T-helper 2 cell (primary cell): ENCODE measurements at places on chromosomes 2 and 18.

- DNase-seq: no peak
These were observed at the start of gene APOB for GRCh38 chr2:21043744-21044532. TSS of gene APOB (minus strand) at chr2:21044073. CDS start at chr2:21043945, 128 bp downstream.

DNA sequence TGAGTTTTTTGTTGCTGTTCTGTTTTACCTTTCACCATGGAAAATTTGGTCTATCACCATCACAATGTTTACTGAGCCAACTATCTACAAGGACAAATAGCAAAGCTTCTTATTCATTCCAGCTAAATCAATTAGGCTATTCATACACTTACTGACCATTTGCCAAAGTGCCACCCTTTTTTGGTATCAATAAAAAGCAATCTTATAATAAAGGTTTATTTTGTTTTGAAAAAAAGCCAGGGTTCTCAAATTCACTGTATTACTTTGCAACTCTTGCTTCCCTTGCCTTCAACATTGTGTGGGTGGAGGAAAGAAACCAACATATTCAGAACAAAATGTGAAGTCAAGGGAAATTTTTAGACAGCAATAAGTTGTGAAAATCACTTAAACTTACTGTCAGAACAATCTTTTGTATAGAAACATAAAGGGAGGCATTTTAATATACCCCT, 15.3 kb downstream of the PELI1 start:
- DNase-seq: no peak

- DNase-seq: no peak
These were observed 4.3 kb downstream of the EPHA4 start for GRCh38 chr2:221567809-221568208.

GRCh38 chr18:77052983-77053309, 79.6 kb downstream of the MBP start:
- no peak for DNase-seq

DNA sequence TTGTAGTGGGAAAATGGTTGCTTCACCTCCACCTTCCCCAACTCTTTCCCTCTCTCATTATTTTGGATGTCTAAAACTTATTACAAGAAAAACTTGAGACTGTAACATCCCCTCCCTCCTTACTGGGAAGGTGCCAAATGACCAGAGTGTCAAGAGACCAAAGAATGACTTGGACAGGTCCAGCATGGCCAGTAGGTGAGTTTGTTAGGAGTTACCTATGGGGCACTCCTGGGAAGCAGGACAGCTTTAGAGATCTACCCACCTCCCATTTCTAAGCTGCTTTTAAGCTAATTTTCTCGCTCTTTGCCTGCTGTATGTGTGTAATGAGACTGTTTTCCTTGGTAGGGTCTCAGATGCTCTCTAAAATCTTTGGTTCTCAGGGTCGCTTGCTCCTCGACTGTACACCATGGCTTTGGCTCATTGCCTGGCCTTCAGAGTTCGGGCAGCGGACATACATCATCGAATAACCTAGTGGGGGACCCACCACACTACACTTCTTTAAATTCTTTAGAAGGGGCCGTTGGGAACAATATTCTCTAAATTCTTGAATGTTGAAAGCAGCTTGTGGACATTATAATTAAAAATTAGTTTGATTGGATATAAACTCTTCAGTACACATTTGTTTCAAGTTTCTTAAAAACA, 45.2 kb downstream of the SLC30A6 start:
- DNase-seq: no peak

DNA sequence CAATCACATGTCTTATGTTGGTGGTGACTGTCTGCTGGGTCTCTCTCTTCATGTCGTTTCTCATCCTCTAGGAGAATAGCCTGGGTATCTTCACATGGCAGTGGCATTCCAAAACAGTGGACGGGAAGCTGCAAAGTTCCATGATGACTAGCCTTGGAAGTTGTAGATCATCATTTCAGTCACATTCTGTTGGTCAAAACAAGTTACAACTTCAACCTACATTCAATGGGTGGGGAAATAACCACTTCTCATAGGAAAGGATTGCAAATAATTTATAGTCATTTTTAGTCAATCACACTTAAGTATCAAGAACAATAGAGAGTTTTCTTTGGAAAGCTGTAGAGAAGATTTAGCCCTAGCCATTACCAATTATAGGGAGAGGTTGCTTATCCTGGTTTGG, 395.0 kb upstream of the CDH2 start:
- no peak for DNase-seq

- DNase-seq: no peak
These were observed 535 bp downstream of the ATG4B start for GRCh38 chr2:241637795-241638660.

GRCh38 chr2:222214885-222215284, 83.9 kb downstream of the PAX3 start:
- DNase-seq: no peak

GRCh38 chr2:235390816-235391194, 103.0 kb upstream of the AGAP1 start:
- no peak for DNase-seq

DNA sequence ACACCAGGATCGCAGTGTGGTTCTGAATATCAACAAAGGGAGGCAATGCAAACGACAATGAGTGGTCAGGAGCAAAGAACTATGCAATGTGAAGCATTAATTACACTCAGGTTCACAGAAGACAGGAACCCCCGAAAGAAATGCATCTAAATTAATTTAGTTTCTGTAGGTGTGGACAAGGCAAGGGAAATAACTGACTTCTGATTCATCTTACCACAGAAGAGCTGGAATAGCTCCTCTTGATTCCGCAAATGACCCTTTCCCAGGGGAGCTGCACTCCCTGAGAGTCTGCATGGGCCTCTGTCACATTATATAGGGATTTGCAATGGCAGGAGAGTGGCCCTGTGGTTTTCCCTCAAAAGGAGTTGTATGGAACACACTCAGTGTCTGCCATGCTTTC, 263.9 kb upstream of the APCDD1 start:
- no peak for DNase-seq

DNA sequence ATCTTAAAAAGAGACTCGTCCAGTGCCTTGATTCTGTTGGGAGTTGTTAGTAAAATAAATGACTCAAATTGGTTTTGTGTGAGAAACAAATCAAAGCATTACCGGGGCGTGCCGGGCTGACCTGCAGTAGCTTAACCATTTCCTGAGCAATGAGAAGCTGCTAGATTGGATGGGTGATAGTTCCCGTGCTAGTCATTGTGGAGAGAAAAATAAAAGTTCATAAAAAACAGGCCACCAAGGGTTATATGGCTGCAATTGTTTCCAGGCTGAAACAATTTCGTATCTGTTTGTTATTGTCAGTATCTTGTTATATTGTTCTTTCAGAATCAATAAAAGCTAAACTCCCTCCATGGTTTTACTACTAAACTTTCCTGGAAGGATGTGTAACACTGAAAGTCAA, 314.4 kb downstream of the MTX2 start:
- peak; percentile 19 for DNase-seq

DNA sequence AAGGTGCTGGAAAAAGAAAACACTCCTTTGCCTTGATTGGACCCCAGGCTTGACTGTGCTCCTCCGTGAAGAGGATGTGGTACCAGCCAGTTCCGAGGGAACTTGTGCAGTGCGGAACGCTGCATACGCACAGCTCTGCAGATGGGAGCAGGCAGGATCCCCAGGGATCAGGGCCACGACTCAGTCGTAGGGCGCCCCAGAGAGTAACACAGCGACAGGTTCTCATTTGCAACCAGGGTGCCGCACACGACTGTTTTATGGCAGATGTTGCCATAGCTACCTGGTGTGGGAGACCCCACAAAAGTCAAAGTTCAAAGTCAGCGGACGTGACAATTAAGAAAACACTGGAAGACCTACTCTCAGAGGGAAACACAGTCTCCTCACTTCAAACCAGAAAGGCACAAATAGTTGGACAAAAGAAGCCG, 779 bp downstream of the MALL start:
- DNase-seq: no peak

GRCh38 chr2:72140621-72140960, 7.1 kb downstream of the CYP26B1 start:
- no peak for DNase-seq

DNA sequence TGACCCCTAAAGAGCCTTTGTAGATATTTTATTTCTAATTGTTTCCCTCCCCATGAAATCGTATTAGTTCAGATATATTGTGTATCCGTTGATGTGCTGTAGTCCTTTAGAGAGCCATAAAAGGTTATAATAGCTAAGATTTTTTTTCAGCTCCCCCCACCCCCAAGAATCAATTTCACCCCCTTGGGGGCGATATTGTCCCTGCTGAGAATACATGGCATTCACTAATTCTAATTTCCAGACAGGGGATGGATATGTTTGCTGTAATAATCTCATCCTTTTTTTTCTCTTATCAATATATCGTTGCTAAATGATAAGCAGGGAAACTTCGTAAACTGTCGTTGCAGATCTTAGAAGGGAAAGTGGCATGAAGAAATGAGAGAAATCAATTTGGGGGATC, 530.7 kb downstream of the TMEM182 start:
- DNase-seq: no peak

GRCh38 chr18:77911971-77912605, 662.4 kb downstream of the GALR1 start:
- no peak for DNase-seq

- no peak for DNase-seq
These were observed 4.6 kb downstream of the B3GNT7 start for GRCh38 chr2:231399853-231400680.

DNA sequence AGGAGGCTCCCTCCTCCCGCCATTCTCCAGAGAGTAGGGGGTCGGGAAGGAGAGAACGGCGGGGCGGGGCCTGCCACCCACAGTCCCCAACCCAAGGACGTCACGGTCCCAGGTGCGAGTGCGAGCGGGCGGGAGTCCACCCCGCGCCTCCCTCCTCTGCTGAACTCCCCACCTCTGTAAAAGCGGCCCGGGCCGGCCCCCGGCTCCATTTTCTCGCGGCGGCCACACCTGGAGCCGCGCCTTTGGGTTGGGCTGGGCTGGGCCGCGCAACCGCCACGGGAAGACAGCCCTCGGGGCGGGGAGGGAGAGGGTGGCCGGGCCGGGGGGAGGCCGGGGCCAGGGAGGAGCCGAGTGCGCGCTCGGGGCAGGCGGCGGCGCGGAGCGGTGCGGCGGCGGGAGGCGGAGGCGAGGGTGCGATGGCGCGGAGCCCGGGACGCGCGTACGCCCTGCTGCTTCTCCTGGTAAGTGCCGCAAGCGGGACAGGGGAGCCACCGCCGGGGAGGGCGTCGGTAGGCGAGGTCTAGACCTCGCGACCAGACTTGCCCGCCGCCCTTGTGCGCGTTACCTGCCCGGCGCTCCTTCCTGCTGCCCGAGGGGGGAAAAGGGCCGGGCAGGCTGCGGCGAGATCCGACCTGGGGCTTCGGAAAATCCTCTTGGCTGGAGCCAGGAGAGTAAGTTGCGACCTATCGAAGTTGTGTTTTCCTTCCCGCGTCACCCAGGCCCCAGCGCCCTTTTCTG, at the start of gene DSG2:
Gene DSG2, plus strand, starts transcription at position 342 of the 738 bp plus-strand sequence. Its CDS starts 75 bp downstream, at position 417.
- no peak for DNase-seq

DNA sequence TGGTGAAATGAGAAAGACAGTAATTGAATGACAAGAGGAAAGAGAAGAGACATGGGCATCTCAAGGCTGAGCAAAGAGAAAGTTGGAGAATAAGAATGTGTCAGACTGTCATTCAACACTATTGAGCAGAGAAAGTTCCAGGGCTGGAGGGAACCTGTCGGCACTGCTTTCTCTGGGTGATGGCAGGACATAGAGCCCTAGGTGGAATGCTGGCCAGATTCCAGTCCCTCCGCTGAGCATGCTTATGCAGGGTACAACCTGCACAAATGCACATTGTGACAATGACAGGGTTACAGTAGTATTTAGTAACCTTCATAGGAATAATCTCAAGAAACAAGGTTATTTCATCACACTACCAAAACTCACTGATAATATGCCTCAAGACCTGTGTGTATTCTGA, 582.8 kb downstream of the ADCYAP1 start:
- DNase-seq: no peak

- no peak for DNase-seq
These were observed 60.1 kb upstream of the DLX2 start for GRCh38 chr2:172162739-172163336.

GRCh38 chr2:103327386-103327785, 565.6 kb downstream of the TMEM182 start:
- no peak for DNase-seq

DNA sequence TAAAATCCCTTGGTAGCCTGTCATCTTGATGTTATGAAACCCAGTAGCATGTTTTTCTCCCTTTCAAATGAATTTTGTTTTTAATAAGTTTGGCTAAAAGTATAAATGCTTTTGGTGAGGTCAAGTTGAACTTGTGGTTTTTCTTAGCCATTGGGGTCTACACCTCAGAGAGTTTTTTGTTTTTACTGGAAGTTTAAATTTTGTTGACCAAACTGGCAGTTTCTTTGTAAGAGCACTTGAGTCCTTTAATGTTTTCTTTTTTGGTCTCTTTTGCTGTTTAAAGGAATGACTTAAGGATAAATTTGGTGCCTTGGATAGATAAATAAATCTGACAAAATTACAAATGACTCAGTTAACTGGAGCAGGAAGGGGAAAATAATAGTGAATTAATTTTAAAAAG, 577.3 kb downstream of the SATB2 start:
- DNase-seq: no peak

GRCh38 chr2:174750923-174751441, 13.3 kb downstream of the CHRNA1 start:
- peak; percentile 61 for DNase-seq

DNA sequence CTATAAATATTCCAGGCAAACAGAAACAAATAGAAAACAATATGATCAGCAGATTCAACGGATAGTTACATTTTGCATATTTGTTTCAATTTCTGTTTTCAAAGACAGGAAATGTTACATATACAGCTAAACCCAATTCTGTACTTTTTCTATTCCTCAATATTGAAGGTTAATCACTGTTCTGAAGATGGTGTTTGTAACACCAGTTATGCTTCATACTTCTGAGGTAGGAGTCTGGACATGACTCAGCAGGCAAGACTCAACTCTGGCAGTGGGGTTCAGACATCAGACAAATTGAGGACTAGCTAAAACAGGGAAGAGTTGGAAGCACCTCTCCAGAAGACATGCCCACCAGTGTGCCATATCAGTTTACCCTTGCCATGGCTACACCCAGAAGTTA, 16.6 kb downstream of the SERPINB13 start:
- no peak for DNase-seq

- no peak for DNase-seq
These were observed 193.0 kb downstream of the RAB3GAP1 start for GRCh38 chr2:135245071-135245470.

DNA sequence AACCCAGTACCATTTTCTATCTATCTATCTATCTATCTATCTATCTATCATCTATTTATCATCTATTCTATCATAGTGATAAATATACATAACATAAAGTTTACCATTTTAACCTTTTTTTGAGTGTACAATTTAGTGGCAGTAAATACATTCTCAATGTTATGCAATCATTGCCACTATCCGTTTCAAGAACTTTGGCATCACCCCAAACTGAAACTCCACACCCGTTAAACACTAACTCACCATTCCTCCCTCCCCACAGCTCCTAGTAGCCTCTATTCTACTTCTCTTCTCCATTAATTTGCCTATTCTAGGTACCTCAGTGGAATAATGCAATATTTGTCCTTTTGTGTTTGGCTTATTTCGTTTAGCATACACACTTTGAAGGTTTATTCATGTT, 82.5 kb upstream of the KCNE4 start:
- no peak for DNase-seq

GRCh38 chr2:148508878-148509287, 135.7 kb upstream of the EPC2 start:
- no peak for DNase-seq
